Activated CD8-positive, alpha-beta T cell treated with anti-CD3 and anti-CD28 coated beads for 36 hours (primary cell): ENCODE measurements at places on chromosomes 16 and 17. TPM values are rescaled to one million over a fixed set of nuclear protein-coding genes. Genes with fewer than 3 reads are reported as not detected.

The SGCA gene
- 0.34 TPM for total RNA-seq

- DNase-seq, result no peak
Observed at GRCh38 chr17:29791336-29792080, 138.5 kb downstream of the SSH2 start.

The KRT33B gene
- not detected for total RNA-seq

The WFDC1 gene
- not detected for total RNA-seq

DNA sequence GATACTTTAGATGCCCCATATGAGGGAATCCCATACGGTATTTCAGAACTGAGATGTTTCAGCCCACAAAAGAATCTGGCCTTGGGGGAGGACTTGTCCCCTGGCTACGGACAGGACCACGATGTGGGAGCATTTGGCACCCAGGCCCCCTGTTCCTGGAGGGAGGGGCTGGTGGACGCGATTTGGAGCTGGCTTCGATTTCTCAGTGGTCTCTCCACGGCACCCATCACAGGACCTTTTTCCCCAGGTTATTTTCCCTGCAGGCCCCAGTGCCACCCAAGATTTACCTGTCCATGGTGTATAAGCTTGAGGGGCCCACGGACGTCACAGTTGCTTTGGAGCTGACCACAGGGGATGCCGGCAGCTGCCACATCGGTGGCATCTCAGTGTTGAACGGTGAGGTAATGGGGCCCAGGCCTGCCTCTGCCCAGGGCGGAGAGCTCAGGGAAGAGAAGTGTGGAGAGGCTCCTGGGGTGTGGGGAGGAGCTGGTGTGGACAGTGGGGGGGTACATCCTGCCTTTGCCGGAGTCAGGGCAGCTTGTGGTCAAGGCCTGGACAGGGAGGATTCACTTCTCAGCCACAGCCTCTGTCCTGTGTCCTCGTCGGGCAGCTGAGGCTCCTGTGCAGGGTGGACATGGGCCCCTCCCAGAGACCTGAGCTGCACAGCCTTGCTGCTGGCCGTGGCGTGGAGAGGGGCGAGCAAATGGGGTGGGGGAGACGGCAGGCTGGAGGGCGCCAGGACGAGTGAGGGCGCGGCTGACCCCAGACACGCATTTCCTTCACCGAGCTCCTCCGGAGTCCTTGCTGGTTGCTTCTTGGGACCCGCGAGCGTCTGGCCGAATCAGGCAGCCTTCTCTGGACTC lies 9.9 kb downstream of the ENGASE start:
- DNase-seq, result no peak

- no peak for DNase-seq
Observed at GRCh38 chr16:48561960-48562393, 48.0 kb downstream of the N4BP1 start.

GRCh38 chr16:62870554-62870953 lies 834.3 kb upstream of the CDH8 start:
- no peak for DNase-seq

DNA sequence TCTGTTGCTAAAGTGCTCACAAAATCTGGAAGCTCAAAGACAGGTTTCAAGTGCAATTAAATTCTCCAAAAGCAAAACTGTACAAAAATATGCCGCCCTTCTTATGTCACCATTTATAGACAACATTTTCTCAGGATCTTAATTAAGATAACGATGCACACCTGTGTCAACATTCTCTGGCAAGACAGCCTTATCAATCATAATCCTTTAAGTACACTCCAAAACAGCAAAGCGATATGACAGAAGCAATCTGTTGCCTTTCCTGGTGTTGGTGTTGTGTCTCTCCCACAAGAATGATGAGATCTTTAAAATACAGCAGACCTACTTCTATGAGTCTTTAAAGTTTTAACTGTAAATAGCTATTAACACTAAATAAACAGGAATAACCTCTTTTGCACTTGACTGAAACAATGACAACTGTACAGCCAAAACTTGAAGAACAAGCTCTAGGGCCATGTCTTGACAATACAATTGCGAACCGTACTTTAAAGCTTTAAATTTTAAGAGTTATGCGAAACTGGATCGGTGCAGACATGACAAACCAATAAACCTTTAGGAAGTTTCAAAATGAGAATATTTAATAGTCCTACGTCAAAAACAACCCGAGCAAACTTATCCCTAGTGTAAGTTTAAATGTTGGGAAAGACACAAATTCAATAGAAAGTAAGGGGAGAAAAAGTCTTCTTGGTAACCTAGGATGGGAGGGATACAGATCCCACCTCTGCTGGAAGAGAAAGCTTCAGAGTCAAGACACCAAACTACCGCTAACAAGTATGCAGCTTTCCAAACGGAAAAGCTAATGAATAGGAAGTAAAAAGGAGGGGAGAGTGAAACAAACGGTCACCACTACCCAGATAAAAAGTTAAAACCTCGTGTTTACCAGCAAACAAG lies 3.3 kb upstream of the IRX5 start:
- no peak for DNase-seq

The UNC13D gene
- 136 TPM for total RNA-seq

The FBXL19 gene
- total RNA-seq, result 22.0 TPM

DNA sequence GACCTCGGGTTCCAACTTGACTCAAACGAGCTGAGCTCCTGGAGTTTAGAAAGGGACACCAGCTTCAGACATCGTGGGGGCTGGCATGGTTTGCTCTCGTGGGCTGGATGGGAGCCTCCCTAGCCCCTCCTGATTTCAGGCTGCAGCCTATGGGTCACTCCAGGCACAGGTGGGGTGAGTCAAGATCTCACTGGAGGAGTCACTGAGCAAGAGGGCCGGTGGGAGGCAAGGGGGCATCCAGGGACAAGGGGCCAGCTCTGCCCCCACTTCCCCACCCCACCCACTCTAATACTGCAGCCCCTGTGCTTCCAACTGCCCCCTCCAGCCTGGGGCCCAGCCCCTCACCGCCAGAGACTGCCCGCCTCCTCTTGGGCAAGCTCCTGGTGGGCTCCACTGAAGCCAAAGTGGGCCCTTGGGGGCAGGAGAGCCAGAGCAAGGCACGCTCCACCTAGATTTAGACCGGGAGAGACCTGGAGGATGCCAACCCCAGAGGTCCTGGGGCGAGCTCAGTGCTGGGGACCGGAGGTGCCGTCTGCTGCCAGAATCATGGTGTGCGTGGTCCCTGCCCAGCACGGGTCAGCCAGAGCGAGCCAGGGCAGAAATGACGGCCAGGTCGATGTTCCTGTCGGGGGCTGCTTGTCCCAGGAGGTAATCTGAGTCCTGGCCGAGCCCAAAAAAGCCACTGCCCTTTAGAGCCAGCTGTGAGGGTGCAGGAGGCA lies 6.4 kb downstream of the SLC16A3 start:
- DNase-seq, result no peak

The CTU2 gene
- 37.1 TPM for total RNA-seq

GRCh38 chr17:80109713-80110446 lies 8.5 kb downstream of the GAA start:
- no peak for DNase-seq

DNA sequence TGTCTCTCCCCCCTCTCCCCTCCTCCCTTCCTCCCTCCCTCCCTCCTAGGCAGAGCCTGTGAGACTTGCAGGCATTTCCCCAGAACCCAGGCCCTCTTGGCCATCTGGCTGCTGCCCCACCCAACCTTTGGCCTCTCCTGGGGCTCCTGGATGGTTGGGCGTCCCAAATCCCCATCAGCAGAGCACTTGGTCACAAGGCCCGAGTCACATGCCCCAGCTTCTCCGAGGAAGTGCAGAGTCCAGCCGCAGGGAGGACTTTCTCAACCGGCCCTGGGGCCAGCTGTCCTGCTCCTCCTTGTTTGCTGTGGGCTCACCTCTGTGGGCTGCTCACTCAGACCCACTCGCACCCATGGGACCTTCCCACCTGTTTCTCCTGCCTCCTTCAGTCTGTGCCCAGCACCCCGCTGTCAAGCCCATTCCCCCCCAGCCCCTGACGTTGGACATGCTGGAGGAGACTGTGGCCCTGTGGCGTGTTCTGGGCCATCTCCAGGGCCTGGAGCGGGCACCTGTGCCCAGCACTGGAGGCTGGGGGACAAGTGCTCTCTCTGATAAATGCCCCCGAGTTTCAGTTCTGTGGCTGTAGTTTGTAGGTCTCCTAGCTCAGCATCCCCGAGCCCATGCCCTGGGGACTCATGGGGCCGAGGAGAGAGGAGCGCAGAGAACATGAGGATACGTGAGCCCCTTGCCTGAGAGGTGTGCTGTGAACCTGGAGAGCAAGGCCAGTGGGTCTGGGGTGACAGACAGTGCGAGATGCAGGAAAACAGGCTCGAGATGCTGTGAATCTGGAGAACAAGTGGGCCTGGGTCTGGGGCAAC lies 42.3 kb upstream of the ZNF750 start:
- DNase-seq, result no peak

The SKAP1 gene
- 81.3 TPM for total RNA-seq

The CLEC19A gene
- total RNA-seq, result not detected

DNA sequence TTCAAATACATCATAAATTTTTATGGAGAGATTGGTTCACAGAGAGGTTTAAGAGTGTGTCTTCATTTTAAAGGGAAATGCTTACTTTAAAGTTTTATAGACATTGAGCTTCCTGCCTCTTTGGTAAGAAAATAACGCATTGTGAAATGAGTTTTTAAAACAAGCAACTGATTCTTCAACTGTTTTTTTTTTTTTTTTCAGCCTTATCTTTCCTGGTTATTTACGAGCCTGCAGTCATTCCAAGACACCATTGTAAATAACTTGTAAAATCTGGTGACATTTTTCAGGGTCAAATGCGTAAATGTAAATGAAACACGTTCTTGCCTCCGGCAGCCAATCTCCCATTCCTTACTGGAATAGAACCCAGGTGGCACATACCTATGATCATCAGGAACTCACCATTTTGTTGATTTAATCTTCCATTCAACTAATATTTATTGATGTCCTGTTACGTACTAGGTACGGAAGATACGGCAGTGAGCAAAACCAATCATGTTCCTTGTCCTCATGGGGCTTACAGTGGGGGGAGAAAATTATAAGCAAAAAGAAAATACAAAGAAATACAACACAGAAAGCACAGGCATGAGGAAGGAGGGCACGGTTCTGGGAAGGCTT lies 33.2 kb upstream of the CDYL2 start:
- DNase-seq, result no peak

DNA sequence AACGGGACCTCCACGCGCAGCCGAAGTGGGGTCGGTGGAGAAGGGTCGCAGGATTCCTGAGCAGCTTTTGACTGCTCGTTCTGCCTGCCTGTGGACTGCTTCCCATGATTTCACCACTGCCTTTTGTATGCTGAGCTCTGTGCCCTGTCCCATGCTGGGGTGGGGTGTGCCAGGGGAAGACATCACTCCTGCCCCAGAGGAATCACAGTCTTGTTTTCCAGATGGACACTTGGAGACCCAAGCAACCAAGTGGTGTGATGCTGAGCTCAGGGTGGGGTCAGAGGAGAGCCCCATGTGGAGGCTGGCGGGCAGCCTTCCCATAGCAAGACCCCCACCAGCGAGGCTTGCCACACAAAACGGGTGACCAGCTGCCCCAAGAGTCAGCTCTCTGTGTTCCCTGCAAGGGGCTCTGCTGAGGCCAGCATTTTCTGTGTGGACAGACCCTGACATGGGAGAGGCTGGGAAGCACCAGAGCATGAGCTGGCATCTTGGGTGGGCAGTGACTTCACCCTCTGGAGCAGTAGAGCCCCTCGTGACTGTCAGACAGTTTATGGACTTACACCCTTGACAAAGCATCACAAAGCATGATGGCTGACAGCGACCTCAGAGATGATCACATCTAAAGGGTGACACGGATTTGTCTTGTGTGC lies 111.9 kb downstream of the GNAO1 start:
- DNase-seq, result no peak

The MYCBPAP gene
- 6.7 TPM for total RNA-seq

DNA sequence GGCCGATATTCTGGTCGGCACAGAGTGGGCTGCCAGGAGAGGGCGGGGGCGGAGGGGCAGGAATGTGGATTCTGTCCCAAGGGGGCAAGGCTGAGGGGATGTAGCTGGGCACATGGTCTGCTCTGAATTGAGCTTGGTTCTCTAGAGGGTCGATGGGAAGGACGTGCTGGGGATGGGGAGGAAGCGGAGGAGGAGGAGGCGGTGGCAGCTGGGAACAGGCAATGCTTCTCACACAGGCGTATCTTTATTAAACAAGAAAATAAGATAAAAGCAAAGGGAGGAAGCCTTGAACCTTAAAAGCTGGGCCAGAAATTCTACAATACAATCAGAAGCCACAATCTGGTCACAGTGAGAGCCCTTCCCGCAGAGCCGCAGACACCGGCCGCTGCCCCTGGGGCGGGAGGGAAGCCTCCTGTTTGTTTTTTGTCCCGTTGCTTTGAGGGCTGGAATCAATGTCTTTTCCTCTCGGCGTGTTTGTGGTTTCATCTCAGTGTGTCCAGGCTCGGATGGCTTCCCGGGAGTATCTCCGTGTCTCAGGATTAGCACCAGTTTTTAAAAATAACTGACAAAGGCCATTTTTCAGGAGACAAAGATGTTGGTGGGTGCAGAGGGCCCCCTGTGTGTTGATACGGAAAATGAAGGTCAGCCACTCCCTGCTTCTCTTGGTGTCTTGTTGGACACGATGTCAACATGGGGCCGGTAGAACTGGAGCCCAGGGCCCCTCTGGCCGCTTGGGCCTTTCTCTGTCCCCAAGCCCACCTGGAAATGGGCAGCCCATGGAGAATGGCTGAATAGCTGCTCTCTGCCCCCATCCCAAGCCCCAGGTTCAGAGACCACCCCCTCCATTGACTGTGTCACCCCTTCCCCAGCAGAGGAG lies 12.3 kb upstream of the SLC7A5 start:
- no peak for DNase-seq

- DNase-seq, result no peak
Observed at GRCh38 chr16:56688762-56689161, 6.5 kb downstream of the MT1X start.

- DNase-seq, result no peak
Observed at GRCh38 chr17:62704381-62704971, 77.0 kb downstream of the MRC2 start.

DNA sequence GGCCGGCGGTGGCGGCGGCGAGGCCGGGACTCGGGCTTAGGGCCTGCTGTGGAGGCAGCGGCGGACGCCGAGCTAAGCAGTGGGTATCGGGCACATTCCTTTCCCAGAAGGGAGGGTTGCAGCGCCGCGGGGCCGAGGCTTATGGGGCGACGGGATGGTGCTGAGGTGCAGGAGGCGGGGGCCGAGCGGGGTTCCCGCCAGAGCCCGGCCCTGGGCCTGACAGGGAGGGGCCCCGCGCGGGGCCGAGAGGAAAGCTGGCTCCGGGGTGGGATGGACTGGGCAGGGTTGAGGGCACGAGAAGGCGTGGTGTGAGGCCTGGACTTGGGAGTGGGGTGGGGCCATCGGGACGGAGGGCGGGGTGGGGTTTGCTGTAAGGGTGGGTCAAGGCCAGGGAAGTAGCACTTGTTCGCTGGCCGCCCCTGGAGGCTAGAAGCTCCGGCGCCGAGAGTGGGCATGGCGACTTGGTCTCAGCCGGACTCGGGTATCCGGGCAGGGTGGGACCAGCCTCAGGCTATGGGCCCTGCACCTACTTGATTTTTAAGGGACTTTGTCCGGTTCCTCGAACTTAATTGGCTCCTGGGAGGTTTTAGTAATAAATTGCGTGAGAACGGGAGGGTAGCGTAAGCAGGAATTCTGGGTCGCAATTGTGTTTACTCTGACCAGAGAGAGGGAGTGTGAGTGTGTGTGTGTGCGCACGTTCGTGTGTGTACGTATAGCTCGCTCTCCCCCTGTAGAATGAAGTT lies 396 bp downstream of the NFE2L1 start:
- DNase-seq, result peak; percentile 65

The SLC5A11 gene
- 0.78 TPM for total RNA-seq

The PDILT gene
- not detected for total RNA-seq

- no peak for DNase-seq
Observed at GRCh38 chr17:63402431-63403212, 43.5 kb downstream of the CYB561 start.

The FLYWCH2 gene
- 19.3 TPM for total RNA-seq

GRCh38 chr16:51125992-51126391 lies 25.1 kb downstream of the SALL1 start:
- DNase-seq, result no peak

The LPCAT2 gene
- not detected for total RNA-seq
